IMR-90 (cell line): ENCODE measurements at places on chromosomes 2 and 18. TPM values are rescaled to one million over a fixed set of nuclear protein-coding genes. Genes with fewer than 3 reads are reported as not detected.

Gene TWSG1
- 115 and 151 TPM in 2 replicates for total RNA-seq

Gene TWIST2
- 9.3 and 14.7 TPM in 2 replicates for total RNA-seq

DNA sequence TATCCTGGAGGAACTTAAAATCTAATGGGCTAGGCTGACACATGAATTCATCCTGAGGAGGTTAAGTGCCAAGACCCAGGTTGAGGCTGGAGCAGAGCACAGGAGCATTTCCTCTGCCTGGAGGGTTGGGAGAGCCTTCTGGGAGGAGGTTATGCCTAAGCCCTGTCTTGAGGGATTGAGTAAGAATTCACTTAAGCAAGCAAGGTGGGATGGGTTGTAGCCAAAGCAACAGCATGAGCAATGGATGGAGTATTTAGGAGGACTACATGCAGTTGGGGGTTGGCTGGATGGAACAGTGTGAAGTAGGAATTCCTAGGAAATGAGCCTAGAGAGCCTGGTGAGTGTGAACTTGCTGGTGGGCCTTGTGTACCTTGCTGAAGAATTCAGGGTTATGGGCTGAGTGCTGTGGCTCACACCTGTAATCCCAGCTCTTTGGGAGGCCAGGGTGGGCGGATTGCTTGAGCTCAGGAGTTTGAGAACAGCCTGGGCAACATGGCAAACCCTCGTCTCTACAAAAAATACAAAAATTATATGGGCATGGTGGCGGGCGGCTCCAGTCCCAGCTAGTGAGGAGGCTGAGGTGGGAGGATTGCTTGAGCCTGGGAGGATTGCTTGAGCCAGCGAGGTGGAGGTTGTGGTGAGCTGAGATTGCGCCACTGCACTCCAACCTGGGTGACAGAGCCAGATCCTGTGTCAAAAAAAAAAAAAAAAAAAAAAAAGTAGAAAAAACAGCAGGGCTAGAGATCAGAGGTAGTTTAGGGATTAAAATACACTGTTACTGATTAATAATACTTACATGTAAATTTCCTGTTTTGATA lies 22.2 kb downstream of the TANC1 start:
- DNase-seq: peak; percentile 95
- no peak overlapping the region for H3K4me3 ChIP-seq
- no peaks in the 10 kb centered on the region for H3K27me3 ChIP-seq
- peaks cover 10% of the 10 kb centered on the region for H3K4me1 ChIP-seq

DNA sequence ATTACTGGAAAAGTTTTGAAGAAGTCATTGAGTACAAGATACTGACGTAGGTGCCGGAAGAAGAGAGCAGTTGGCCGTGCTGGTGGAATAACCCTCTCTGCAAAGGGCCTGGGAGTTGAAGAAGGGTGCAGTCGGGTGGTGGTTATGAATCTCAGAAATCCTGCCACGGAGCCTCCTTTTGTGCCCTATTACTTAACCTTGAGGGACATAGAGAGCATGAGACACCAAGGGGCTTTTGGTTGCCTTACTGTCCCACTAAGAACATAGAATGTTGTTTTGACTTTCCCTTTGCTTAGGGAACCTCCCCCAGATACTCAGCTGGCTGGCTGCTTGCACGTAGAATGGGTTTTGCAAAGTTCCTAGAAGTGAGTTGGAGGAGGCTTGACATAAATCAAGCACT lies 1.3 kb upstream of the CD28 start:
- no peaks in the 10 kb centered on the region for H3K4me1 ChIP-seq
- H3K27me3 ChIP-seq: peaks cover 1% of the 10 kb centered on the region
- H3K4me3 ChIP-seq: no peak overlapping the region
- no peak overlapping the region for H3K27ac ChIP-seq
- no peak for DNase-seq

- H3K27me3 ChIP-seq: no peaks in the 10 kb centered on the region
- H3K4me3 ChIP-seq: no peak overlapping the region
- no peaks in the 10 kb centered on the region for H3K36me3 ChIP-seq
Measured at GRCh38 chr2:62569907-62570841, 64.2 kb upstream of the TMEM17 start.

- DNase-seq: peak; percentile 69
- H3K4me1 ChIP-seq: peaks cover 4% of the 10 kb centered on the region; the same call in 1 of the 2 replicates
- no peaks in the 10 kb centered on the region for H3K27me3 ChIP-seq
- H3K27ac ChIP-seq: peak overlapping the region; percentile 95
Measured at GRCh38 chr18:25349131-25349925, 2.6 kb downstream of the ZNF521 start.

DNA sequence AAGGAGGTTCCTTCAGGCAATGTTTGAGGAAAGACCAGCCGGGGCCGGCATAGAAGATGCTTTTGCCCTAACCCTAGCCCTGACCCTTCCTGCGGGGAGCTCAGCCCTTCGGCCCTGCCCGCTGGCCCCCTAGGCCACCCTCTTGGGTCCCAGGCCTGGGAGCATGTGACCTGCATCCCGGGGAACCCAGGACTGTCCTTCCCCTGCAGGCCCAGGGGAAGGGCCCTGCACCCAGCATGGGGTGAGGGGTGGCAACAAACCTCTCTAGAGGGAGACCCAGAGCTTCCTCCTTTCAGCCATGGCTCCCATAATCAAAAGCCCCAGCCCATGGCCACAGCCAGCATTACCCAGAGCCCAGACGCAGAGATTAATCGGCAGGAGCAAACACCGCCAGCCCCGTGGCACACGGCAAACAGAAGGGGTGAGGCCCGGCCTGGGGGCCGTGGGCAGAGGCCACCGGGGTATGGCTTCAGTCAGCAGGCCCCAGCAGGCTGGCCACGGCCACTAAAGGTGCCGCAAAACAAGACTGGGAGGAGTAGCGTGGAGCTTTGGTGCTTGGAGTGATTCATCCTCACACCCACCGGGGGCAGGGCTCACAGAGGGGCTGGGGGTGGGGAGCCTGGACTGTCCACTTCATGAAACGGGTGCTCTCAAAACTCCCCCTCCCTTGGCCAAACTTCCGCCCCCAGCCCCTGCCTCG lies 61.6 kb upstream of the HPCAL1 start:
- H3K27ac ChIP-seq: no peak overlapping the region
- H3K4me3 ChIP-seq: no peak overlapping the region
- H3K36me3 ChIP-seq: no peaks in the 10 kb centered on the region
- H3K4me1 ChIP-seq: no peaks in the 10 kb centered on the region
- no peak for DNase-seq
